Epithelial cell of prostate (primary cell): ENCODE measurements at places on chromosomes 16 and 17.

DNA sequence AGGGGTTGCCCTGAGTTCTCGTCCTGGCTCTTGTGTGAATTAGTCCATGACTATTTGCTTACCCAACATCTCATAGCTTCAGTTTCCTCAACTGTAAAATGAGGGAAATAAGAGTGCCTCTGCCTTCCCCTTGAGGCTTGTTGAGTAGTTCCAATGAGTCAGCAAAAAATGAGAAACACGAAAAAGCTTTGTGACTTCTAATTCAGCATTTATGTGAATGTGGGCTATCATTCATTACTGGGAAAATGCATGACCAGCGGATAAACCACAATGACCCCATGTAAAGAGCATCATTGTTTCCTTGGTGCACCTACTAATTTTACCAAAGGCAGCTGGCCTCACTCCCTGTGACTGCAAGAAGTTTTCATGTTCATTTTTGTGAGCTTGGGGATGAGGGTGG, 374.6 kb upstream of the HSBP1 start:
- no peak for DNase-seq

DNA sequence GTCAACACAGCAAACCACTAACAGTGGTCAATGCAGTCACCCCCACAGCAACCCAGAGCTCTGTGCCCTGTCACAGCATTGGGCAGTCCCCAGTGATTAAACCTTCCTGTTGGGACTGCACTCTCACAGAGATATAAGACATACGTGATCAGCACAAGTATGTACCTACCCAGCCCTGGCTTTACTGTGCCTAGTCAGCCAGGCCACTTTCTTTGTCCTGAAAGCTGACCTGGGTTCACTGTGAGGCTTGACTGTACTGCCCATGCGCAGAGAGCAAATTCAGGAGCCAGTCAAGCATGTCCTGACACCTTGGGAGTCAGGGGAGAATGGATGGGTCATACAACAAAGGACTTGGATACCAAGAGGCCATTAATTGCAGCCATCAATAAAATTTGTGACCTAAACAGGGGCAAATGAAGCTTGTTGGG, 10.9 kb upstream of the TMEM170A start:
- DNase-seq: no peak

GRCh38 chr17:12680407-12680897, 14.8 kb downstream of the MYOCD start:
- DNase-seq: no peak

DNA sequence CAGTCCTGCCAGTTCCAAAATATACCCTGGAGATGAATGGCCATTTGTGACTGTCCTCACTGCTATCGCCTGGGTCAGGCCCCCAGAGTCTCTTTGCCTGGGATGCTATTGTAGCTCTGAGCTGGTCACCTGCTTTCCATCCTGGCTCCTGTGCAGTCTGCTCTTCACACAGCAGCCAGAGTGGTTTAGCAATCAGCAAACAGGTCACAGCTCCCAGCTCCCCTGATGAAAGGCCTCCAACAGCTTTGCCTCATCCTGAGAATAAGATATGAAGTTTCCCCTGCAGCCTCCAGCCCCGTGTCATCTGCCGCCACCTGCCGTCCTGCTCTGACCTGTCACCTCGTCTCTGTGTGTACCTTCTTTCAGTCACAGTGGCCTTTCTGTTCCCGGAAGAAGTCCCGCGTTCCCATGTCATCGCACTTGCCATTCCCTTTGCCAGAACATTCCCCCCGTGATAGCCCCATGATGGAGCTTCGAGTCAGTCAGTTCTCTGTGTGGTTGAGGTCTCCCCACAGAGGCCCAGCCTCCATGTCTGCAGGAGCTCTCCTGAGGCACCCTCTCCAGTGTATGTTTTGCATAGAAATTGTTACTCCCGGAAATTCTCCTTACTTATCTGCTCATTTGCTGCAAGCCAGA, 281.5 kb downstream of the SNX29 start:
- no peak for DNase-seq

- no peak for DNase-seq
Measured at GRCh38 chr17:2981325-2981724, 82.1 kb downstream of the OR1D5 start.

- DNase-seq: no peak
Measured at GRCh38 chr17:6521586-6521985, 34.8 kb downstream of the PITPNM3 start.

DNA sequence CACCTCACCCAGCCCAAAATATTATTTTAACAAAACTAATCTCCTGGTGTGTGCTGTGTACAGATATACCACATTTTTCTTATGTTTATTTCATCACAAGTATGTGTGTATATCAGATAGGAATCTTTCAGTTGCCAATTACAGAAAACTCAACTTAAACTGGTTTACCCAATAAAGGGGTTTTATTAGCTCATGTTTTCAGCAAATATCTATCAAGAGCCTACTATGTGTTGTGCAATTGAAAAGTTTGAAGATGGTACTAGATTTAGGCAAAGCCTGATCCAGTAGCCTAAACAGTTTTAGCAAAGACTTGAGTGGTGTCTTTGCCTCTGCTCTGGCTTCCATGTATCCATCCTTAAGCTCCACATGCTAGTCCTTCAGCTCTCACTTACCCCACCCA, 45.1 kb upstream of the LYRM9 start:
- DNase-seq: no peak

- no peak for DNase-seq
Measured at GRCh38 chr16:88003736-88004135, 52.5 kb downstream of the BANP start.

- DNase-seq: no peak
Measured at GRCh38 chr16:54240271-54241129, 46.1 kb downstream of the IRX3 start.

DNA sequence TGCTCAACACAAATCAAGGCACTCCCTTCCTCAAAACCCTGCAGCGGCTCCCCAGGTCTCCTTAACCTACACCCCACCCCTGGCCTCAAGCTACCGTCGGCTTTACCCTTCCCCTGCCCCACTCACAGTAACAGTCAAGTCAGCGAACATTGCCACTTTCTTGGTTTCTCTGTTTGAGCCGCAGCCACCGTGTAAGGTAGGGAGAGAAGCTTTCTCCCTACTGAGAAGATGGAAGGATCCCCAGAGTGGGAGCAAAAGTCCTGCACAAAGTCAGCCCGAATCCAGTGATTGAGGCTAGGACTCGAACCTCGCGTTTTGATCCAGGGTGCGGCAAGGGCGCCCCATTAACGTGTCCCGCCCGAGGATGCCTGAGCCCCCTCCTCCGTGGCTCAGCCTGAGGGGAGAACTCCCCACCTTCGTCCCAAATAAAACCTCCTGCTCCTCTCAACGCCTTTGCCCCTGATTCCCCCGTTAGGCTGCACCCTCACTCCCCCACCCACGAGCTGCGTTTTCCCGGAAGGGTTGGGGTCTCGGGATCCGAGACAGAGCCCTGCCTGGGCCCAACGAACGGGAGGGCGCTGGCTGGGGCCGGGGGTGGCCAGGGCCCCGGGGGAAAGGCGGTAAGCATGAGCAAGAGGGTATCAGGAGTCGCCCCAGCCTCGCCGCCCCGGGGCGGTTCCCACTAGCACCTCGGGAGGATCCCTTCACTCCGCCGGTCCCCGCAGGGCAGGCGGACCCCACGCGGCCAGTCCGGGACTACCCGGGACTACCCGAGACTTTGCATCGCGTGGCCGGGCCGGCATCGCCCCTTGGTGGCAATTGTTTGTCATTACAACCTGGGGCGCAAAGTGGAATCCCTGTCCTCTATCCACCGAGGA, 9.9 kb upstream of the NAGS start:
- DNase-seq: no peak

GRCh38 chr17:66207936-66208335, 16.0 kb upstream of the CEP112 start:
- no peak for DNase-seq

GRCh38 chr17:51079049-51079448, 41.6 kb downstream of the SPAG9 start:
- no peak for DNase-seq

- no peak for DNase-seq
Measured at GRCh38 chr17:50421308-50422051, 4.5 kb upstream of the ACSF2 start.

DNA sequence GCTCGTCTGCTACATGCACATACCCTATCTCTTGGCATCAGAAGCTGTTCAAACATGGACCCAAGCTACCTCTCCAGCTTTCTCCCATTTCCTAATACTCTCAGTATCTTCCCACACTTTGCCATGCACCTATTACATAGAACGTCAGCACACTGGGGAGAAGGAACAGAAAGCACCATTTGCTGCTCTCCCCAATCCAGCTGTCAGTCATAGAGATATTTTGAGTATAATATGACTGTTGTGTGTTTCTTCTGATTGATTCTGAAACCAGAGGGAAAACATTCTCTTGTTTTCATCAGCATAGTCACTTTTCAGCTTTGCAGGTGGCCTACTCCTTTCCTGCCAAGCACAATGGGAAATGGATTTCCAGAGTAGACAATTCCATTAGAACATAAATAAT, 107.1 kb downstream of the ADAMTS18 start:
- DNase-seq: no peak

GRCh38 chr17:56316604-56317003, 163.3 kb downstream of the ANKFN1 start:
- DNase-seq: no peak

DNA sequence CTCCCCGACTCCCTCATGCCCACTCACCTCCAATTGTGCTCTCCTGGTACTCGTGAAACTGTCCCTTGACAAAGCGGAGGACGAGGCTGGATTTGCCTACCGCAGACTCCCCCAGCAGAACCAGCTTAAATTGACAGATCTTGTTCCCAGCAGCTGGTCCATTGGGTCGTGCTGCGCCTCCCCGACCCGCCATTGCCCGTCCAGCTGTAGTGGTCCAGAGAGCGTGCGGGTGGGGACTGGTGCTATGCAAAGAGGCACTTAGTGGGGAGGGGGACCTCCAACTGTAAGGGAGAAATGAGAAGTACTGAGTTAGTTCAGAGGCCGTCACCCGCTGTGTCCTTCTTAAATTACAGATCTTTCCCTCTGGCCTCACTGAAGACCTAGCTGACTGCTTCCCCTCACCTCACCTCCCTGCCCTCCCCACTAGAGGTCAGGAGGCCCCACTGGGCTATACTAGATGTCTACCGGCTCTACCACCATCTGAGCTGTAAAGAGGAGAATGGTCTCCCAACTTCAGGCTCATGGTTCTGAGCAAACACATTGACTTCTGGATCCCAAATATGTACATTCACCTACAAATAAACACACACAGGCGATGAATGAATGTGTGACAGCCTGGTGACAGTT, 7.8 kb downstream of the HSPB9 start:
- no peak for DNase-seq

GRCh38 chr17:7023576-7024401, 939 bp downstream of the BCL6B start:
- DNase-seq: no peak

- DNase-seq: no peak
Measured at GRCh38 chr16:65305266-65305959, 183.6 kb upstream of the CDH11 start.

- DNase-seq: no peak
Measured at GRCh38 chr16:4465977-4466779, 8.2 kb downstream of the NMRAL1 start.

DNA sequence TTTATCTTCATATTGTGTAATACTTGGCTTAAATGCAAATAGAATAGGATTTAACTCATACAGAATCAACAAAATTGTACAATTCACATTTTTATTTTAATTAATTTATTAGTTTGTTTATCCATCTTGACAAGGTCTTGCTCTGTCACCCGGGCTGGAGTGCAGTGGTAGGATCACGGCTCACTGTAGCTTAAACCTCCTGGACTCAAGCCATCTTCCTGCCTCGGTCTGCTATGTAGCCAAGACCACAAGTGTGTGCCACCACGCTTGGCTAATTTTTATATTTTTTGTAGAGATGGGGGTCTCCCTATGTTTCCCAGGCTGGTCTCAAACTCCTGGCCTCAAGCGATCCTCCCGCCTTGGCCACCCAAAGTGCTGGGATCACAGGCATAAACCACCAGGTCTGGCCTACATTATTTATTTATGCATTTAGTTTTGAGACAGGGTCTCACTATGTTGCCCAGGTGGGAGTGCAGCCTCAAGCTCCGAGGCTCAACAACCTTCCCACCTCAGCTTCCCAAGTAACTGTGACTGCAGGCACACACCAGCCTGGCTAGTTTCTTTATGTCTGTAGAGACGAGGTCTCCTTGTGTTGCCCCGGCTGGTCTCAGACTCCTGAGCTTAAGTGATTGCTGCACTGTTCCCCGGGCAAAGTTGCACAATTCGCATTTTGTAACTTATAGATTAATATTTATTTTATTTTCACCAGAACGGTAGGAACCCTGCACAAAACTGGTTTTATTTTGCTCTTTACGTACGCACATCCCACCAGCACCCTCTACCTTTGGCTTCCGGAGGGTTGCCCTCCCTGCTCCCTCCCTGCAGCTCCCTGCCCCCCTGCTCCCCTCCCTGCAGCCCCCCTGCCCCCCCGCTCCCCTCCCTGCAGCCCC, 4.9 kb downstream of the DPEP1 start:
- DNase-seq: no peak

- DNase-seq: no peak
Measured at GRCh38 chr17:3027786-3028532, 35.4 kb downstream of the OR1D5 start.

- DNase-seq: no peak
Measured at GRCh38 chr17:19629449-19629848, 19.1 kb upstream of the ALDH3A2 start.

GRCh38 chr16:69399361-69399760, 13.6 kb upstream of the TERF2 start:
- DNase-seq: no peak

- no peak for DNase-seq
Measured at GRCh38 chr17:76884995-76885893, 17.0 kb downstream of the MGAT5B start.

GRCh38 chr16:27974896-27975540, 88.5 kb downstream of the GSG1L start:
- no peak for DNase-seq

GRCh38 chr16:9518051-9518450, 426.6 kb downstream of the HAPSTR1 start:
- DNase-seq: no peak

GRCh38 chr16:55559233-55559632, 7.3 kb upstream of the CAPNS2 start:
- DNase-seq: no peak

DNA sequence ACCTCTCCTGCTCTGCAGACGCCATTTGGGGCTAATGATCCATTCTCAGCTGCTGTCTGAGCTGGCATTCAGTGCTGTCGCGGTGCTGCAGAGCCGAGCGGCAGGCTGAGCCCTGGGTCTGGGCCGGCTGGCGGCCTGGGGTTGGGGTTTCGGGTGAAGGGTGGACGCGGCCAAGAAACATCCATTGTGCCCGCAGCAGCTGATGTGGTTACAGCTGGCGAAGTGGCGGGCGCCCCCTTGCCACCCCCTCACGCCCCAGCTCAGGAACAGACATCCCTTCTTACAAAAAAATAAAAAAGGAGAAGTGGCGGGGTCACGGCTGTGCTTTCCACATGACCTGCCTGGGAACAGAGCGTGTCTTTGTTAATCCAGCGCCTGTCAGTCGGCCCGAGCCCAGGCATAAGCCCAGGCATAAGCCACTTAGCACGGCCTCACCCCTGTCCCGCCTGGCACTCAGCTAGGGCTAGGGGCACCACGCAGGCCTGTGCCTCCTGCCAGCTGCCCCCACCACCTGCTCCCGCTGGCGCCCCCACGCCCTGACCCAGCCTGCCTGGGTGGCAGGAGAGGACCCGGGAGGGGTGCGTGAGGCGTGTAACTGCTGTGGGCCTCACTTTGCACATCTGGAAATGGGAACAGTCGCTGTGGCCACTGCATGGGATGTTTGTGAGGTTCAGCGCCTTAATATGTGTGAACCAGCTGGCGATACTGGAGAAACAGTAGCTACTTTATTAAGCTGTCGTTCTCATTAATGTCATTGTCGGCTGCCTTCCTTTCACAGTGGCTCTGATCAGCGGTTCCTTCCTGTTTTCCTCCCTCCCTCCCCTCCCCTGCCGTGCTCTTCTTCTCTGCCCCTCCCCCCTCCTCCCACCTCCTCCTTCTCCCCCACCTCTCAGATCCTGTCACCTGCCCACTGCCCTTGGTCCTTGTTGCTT, 197.7 kb upstream of the CIBAR2 start:
- DNase-seq: no peak
